IPS-NIHi11 (cell line): ENCODE measurements at places on chromosomes 1 and 21.

DNA sequence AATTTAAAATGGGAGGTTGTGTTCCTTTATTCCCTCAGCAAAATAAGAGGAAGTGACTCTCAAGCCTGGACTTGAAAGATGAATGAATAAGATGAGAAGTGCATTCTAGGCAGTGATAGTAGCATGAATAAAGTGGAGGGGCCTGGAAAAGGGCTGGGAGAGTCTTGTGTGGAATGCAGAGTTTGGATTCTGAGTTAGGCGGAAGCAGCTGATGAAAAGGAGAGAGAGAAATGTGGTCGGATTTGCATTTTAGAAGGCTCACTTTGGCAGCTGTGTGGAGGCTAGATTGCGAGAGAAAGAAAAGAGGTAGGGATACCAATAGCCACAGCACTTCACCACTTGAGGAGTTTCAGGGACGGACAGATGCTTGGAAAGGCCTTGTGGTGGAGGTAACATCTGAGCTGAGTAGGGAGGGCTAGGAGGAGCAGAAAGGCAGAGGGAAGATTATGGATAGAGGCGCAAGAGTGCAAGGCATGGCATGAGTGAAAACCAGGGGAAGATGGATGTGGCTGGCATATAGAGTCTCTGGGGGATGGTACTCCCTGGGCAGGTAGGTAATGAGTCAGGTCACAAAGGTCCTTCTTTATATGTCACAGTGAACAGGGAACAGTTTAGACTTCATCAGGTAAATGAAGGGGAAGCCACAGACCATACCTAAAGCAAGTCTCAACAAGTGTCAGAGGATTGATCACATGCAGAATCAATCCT lies 59.6 kb downstream of the ST3GAL3 start:
- DNase-seq, result no peak

DNA sequence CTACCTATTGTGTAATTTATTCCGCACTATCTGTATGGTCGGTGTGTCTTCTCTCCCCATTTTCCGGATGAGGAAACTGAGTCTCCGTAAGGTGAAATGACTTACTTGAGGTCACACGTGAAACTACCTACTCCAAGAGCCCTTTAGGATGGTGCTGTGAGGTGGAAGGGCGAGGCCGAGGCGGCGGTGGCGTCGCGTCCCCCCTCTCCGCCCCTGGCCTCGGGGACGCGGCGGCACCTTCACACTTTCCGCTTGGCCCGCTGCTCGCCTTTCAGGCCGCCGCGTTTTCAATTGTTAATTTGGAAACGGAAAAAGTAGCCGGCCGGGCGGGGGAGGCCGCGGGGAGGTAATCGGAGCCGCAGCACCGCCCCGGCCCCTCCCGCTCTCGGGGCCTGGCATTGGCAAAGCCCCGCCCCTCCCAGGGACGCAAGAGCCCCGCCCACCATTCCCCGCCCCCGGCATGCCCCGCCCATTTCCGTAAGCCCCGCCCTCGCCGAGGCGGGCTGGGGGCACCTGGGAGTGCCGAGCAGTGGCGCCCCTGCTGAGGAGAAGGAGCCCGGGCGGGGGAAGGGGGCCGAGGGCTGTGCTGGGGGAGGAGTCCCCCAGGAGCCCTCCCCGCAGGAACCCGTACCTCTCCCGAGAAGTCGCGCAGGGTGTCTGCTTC lies 18.6 kb downstream of the KCNQ4 start:
- peak; percentile 98 for DNase-seq

GRCh38 chr1:111789666-111790316 lies 34.1 kb downstream of the DDX20 start:
- no peak for DNase-seq

DNA sequence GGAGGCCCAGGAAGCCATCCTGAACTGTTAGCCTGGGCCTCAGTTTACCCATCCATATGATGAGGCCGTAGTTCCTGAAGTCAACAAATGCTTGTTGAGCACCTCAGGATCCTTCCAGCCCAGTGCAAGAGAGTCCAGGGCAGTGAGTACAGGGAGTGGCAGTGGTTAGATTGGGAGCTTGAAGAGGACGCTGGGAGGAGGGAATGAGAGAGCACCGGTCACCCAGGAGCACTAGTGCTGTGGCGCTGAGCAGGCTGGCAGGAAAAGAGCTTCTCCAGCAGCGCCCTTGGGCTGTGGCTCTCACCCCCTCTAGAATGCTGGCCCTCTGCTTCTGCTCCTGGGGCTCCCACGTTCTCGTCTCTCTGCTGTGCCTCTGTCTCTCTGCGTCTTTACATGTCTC lies 10.2 kb upstream of the SSBP3 start:
- no peak for DNase-seq

GRCh38 chr1:1206966-1207531 lies 657 bp upstream of the TNFRSF18 start:
- DNase-seq, result no peak
